Activated gamma-delta T cell treated with anti-CD3 and anti-CD28 coated beads, Interleukin-2, amount 50 U/mL, for 16 hours (primary cell): ENCODE measurements at places on chromosomes 7 and 10.

DNA sequence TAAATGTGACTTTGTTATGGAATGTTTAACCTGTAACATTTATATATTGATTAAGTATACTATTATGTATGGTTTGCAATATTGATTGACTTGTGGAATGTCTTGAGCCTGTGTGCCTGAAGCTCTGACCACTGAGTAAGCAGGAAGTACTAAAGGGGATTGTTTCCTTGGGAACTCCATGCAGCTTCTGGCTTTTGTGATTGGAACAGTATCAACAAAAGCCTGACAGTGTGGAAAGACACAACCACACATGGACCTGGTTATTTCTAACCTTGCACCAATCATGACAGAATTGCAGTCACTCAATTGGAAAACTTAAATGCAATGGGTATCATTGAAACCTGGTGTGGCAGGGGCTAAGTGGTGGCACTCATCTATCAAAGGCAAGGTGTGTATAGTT lies 45.5 kb upstream of the PIK3CG start:
- DNase-seq = no peak

- no peak for DNase-seq
Observed at GRCh38 chr7:50814166-50814565, 31.5 kb upstream of the GRB10 start.

- DNase-seq = no peak
Observed at GRCh38 chr10:63265222-63265617, 132.1 kb downstream of the NRBF2 start.

GRCh38 chr10:26468291-26468690 lies 30.1 kb downstream of the APBB1IP start:
- DNase-seq = no peak

- no peak for DNase-seq
Observed at GRCh38 chr10:986137-986825, 2.0 kb upstream of the GTPBP4 start.

DNA sequence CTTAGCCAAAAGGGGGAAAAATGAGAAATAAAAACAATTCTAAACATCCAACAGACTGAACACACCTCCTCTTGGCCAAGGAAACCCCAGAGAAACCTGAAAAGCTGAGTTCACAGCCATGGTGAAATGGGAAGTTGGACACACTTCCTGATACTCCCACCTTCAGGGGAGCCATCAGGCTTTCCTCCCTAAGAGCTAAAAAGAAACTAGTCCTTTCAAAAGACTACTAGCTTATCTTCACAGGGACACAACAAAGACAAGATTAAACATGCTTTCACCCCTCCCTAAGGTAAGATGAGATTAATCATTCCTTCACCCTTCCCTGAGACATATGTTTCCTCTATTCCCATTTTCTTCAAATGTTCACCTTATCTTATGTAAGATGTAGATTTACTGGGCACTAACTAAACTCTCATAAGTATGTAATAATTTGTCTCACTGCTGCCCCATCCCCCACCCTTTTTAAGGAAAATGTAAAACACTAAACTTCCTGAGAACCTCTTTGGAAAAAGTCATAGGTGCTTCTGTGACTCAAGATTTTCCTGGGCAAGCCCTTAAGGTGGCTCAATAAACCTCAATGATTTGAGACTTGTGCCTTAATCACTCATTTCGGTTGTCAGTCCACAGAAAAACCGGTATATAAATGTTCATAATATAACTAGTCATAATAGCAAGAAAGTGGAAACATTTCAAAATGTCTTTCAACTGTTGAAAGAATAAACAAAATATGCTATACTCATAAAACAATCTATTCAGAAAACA lies 40.5 kb downstream of the HTR7 start:
- DNase-seq = no peak

DNA sequence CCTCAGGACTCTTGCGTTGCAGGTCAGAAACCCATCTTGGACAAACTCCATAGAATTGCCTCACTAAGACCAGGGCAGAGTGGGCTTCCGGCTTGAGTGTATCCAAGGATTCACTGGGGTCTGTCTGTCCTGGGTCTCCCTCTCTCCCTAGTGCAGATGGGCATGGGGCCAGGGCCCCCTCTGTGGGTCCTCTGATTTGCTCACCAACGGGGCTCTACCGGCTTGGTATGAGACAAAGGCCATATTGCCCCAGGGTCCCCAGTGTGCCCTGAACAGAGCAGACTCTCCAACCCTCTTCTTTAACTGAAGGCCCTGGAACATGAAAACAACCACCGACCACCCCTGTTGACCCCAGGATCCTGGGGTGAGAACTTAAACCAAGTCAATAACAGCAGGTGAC lies 68.2 kb upstream of the CHST15 start:
- no peak for DNase-seq

GRCh38 chr10:62243647-62243997 lies 25.0 kb downstream of the RTKN2 start:
- no peak for DNase-seq

GRCh38 chr10:132118366-132118765 lies 52.6 kb downstream of the JAKMIP3 start:
- DNase-seq = no peak

DNA sequence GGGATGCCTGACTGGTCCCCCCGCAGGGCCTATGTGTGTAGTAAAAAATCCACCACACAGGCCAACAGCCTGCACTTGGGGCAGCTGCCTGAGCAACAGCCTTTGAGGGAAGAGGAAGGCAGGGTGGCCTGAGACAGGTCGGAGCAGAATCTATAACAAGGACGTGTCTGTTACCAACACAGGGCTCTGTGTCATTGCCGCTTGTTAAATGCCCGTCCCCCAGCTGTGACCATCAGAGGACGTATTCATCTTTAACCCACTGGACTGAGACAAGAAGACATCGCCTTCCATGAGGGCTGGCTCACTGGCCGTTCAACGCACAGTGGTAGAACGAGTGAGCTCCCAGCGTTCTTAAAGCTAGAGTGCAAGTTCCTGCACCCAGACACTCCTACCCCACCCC lies 7.8 kb downstream of the PDIA4 start:
- no peak for DNase-seq

DNA sequence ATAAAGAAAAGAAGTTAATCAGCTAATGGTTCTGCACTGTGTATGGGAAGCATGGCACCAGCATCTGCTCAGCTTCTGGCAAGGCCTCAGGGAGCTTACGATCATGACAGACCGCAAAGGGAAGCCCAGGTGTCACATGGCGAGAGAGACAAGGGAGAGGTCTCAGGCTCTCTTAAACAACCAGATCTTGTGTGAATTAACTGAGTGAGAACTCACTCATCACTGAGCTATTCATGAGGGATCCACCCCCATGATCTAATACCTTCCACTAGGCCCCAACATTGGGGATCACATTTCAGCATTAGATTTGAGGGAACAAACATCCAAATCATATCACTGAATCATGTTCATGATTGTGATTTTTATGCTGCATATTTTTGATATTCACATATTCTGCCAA lies 5.8 kb downstream of the USP54 start:
- DNase-seq = no peak

- DNase-seq = no peak
Observed at GRCh38 chr10:93465806-93466675, 16.1 kb downstream of the MYOF start.

DNA sequence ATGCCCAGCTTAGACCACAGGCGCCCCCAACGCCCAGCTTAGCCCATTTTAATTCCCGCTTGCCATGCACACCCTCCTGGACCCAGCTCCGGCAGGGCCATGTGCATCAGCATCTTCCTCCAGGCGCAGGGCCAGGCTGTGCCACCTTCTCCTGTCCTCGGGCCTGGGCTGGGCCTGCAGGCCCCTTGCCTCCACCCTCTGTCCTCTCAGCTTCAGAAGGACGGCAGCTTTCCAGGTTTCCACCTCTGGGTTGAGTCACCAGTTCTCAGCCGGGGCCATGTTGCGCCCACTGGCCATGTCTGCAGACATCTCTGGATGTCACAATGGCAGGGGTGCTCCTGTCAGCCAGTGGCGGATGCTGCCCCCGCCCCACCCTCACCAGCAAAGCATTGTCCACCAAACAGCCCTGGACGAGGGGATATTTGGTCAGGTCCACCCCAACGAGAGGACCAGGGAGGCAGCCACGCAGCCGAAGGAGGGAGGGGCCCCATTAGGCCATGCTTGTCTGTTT lies 59.1 kb upstream of the NKX6-2 start:
- DNase-seq = no peak

DNA sequence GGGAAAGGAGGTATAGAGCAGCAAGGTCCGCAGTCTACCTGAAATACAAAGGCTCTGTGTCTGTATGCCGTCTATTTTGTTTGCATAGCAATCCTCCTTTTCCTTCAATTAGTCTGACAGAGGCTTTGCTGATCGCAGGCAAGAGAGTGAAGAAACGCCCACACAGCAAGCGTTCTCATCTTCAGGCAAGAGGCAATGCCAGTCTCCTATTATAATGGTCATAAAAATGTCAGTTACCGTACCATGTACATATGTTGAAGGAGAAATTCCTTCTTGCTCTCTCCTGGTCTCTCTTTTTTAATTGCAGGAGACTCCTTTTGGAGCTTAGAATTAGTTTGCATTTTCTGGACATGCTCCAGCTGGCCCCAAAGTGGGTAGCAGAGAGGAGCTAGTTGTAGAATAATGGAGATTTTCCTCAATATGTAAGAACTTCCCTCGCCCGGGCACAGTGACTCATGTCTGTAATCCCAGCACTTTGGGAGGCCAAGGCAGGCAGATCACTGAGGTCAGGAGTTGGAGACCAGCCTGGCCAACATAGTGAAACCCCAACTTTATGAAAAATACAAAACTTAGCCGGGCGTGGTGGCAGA lies 139.5 kb downstream of the PFKFB3 start:
- DNase-seq = no peak

DNA sequence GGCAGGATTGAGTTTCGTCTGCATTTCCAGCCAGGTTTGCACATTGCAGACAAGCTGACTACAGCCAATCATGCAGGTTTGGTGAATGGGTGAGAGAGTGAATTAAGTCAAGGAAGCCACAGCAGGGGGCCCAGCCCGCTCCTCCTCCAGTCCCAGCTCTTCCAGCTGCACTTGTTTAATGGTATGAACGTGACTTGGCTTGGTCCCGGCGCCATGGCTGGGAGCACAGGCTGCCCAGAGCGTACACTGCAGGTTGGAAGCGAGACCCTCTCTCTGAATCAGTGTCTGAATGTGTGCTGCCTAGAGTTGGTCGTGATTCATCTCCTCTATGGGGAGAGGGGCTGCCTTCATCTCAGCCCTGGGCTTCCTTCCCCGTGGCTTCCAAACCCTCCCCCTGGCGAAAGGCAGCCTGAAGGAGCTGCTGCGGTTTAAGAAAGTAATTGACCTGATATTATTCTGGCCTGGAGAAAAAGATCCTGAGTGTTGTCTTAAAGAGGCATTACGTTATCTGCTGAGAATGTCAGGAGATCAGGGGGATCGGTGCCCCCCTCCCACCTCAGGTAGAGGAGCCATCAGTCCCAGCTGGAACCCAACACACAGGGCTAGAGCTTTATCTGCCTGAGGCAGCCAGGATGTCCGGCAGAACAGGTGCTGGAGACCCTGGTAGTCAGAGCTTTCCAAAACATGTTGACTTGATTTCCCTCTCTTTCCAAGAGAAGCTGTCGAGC lies 132.1 kb downstream of the COL26A1 start:
- no peak for DNase-seq

- DNase-seq = no peak
Observed at GRCh38 chr10:102819054-102819453, 18.2 kb downstream of the CYP17A1 start.

DNA sequence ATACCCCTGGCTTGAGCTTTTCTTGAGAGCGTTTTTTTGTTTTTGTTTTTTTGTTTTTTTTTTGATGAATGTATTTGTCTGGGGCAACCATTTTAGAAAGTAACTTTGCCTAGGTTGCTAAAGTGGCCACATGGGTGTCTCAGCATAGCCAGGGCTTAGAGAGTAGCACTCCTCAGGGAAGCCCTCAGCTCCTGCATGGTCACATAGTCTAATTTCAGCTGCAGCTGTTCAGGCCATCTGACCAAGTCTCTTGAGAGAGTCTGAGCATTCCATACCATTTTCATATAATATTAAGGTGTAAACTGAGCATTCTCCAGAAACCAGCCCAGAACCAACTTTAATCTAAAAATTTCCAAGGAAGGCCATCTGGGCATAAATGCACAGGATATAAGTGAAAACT lies 186.4 kb downstream of the NPSR1 start:
- no peak for DNase-seq

- DNase-seq = no peak
Observed at GRCh38 chr7:30754315-30754877, 2.5 kb downstream of the INMT start.

DNA sequence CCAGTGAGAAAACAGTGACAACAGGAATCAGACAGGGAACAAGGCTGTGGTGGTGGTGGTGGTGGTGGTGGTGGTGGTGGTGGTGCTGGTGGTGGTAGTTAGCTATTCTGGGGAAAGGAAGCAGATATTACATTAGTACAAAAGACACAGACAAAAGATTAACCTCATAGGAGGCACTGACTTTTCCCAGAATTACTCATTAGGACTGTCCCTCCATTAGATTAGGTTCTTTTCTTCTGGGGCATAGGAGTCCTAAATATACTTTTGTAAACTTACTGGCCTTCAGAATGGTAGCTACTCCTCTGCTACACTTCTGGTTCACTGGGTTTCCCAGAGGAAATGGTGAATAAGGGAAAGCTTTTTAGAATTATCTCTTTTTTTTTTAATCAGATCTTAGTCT lies 156.6 kb upstream of the SEMA3D start:
- no peak for DNase-seq

DNA sequence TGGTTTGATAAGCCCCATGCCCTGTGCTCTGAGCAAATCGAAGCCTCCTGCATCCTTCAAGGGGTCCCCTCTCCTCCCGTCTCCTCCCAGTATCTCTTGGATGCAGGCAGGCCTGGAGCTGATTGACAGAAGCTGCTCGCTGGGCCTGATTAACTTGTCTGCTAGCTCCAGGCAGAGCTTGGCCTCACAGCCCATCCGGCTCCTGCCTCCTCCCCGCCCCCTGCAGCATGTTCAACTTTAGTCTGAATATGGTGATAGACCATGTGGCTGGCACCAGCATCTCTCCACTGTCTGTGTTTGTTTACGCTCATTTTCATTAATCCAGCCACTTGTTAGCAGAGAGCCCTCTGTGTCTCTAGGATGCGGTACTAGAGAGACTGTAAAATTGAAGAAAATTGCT lies 432.2 kb downstream of the DPP6 start:
- no peak for DNase-seq

DNA sequence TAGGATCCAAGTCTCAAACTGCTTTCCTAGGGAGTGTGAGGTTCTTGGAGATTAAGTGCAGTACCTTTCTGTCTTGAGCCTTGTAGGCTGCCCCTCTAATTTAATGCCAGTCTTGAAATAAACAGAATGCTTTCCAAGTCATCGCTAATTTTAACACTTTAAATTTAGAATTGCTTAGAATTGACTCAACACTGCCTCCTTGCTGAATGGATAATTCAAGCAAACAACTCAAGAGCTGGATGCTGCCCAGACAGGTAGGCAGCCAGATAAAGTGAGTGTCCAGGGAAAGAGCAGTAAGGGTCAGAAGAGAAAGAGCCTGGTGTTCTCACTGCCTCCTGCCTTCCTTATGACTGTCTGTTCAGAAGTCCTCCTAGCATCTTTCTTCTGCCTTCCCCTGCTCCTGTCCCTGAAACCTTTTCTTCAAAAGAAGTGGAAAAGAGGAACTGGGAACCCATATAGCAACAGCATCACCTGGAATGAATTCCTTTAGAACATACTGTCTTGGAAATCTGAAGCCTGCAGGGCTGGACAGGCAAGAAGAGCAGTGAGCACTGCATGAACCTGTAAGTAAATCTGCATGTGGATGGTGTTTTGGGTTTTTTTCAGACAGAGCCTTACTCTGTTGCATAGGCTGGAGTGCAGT lies 3.1 kb upstream of the GOT1 start:
- no peak for DNase-seq
